ENCODE measurements at places on chromosomes 4 and X. TPM values are rescaled to one million over a fixed set of nuclear protein-coding genes. Genes with fewer than 3 reads are reported as not detected.

ZNF157 gene
- total RNA-seq, result 0.55 TPM

TREX2 gene
- total RNA-seq, result 2.0 TPM

GATA1 gene
- 7.6 TPM for total RNA-seq

SPANXN3 gene
- not detected for total RNA-seq

PAPSS1 gene
- 13.1 TPM for total RNA-seq

GPC4 gene
- total RNA-seq, result not detected

ARAP2 gene
- total RNA-seq, result 104 TPM

SETD7 gene
- 29.7 TPM for total RNA-seq

WDR17 gene
- total RNA-seq, result 0.65 TPM

IL2RG gene
- total RNA-seq, result 347 TPM

RNF113A gene
- 27.7 TPM for total RNA-seq

DGAT2L6 gene
- total RNA-seq, result not detected

FTHL17 gene
- not detected for total RNA-seq

KCND1 gene
- 3.2 TPM for total RNA-seq

IL1RAPL1 gene
- not detected for total RNA-seq

LPAR4 gene
- not detected for total RNA-seq

AP1S2 gene
- total RNA-seq, result 27.0 TPM

SSX4B gene
- total RNA-seq, result not detected

SAGE1 gene
- total RNA-seq, result not detected

MAGEC3 gene
- total RNA-seq, result not detected

AMTN gene
- total RNA-seq, result not detected

CT45A1 gene
- total RNA-seq, result not detected

SSX2B gene
- not detected for total RNA-seq

BEX1 gene
- 0.81 TPM for total RNA-seq

SNCA gene
- 0.45 TPM for total RNA-seq

ARHGAP36 gene
- total RNA-seq, result not detected

INTS6L gene
- 20.2 TPM for total RNA-seq

FAAH2 gene
- total RNA-seq, result 8.2 TPM

RPS6KA6 gene
- total RNA-seq, result 0.30 TPM

PDE5A gene
- 6.7 TPM for total RNA-seq

EVC2 gene
- 3.6 TPM for total RNA-seq

CLDN2 gene
- not detected for total RNA-seq

SPIN4 gene
- total RNA-seq, result 1.4 TPM

PCDH19 gene
- total RNA-seq, result 0.03 TPM

ARHGAP4 gene
- total RNA-seq, result 404 TPM

ING2 gene
- total RNA-seq, result 11.2 TPM

DKK2 gene
- total RNA-seq, result not detected

TLR10 gene
- total RNA-seq, result 1.1 TPM

TMEM156 gene
- 30.2 TPM for total RNA-seq

NRK gene
- total RNA-seq, result not detected

PRDM5 gene
- total RNA-seq, result not detected

CT45A10 gene
- not detected for total RNA-seq
